ENCODE measurements at places on chromosomes 2 and 18.

DNA sequence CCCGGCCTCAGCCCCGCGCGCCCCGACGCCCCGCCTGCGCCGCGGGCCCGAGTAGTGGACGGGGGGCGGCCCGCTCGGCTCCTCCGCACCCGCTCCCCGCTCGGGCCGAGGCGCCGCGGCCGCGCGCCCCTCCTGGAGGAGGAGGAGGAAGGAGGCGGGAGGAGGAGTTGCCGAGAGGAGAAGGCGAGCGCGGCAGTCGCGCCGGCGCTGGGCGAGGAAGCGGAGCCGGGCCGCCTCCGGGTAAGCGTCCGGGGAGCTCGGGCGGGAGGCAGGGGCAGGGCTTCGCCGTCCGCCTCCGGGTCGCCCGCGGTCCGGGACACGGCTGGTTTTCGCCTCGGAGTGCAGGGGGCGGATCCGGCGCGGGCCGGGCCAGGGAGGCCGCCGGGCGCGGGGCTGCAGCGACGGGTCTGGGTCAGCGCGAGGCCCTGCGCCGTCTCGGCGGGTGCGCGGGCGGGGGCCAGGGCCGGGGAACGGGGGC lies at the start of gene SOCS6:
Gene SOCS6, plus strand, starts transcription at position 195 of the 478 bp plus-strand sequence. CDS start 35,624 bp downstream, outside the sequence.
- peak; percentile 25 for DNase-seq

GRCh38 chr2:236086971-236087465 lies 81.2 kb downstream of the GBX2 start:
- DNase-seq: no peak

- no peak for DNase-seq
Measured at GRCh38 chr2:135817951-135818350, 19.0 kb downstream of the LCT start.

DNA sequence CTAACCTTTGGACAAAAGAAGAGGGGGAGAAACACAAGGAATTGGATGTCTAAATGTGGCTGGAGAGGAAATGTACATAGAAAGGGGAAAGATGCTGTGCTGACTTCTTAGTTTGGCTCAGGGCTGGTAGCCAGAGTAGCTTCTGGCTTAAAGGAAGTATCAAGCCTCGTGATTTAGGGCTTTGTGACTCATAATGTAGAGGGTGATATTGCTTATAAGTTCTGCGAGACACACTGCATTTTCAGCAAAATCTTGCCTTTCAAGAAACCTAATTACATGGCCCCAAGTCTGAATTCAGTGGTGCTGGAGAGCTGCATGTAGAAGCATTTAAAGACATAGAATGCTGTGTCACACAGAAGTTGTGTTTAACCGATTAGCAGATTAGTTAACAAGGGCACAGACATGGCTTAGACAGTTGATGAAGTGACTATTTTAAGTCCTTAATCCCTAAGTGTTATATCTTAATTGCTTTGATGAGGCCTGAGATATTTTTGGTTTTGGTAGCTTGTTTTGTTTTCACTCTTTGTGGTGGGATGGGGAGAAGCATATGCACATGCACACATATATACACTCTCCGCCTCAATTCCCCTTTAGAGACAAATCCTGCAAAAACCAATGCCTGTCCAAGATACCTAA lies 66.4 kb downstream of the EPAS1 start:
- no peak for DNase-seq

- DNase-seq: no peak
Measured at GRCh38 chr18:75264195-75264594, 53.6 kb downstream of the TSHZ1 start.

DNA sequence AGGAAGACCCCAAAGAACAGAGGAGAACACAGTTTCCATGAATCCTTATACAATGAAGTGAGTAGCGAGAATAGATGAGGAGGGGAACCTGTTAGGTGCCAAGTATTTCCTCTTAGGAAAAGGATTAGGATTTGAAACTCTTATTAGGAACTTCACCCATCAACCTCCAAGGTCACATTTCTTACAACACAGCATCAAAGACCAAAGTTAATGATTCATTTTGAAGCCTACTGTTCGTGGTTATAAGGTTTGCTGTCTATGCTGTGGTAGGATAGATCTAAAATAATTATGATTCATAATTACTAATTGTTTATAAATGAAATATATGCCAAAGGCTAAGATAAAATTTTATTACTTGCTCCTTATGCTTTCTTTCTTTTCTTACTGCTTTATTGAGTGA lies 6.1 kb downstream of the CFAP221 start:
- no peak for DNase-seq

- DNase-seq: no peak
Measured at GRCh38 chr18:11807233-11807632, 44.0 kb upstream of the CHMP1B start.

DNA sequence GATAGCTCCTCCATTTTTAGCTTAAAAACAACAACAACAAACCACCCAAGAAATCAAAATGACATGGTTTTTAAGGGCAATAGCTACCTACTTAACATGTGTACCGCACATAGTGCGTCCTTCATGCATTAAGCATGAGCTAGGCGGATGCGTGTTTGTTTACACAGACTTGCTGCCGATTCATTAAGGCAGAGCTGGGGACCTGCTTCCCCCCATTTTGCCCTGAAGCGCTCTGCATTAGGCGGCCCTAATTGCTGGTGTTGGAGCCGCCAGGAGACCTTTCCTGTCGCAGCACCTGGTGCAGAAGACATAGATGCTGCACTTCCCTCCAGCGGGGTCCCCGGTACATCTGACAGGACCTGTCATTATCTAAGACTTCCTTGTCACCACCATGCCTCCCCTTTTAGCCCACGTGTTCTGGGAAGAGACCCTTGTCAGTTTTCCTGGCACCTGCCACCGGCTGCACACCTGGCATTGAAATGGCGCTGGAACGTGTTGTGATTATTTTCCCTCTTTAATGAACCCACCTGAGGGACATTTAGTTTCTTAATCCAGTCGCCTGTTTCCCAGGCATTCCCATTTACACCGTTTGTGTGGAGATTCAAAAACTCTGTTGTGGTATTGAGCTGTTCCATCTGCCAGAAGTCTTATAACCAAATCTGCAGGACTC lies 261.1 kb upstream of the RAB12 start:
- DNase-seq: no peak

DNA sequence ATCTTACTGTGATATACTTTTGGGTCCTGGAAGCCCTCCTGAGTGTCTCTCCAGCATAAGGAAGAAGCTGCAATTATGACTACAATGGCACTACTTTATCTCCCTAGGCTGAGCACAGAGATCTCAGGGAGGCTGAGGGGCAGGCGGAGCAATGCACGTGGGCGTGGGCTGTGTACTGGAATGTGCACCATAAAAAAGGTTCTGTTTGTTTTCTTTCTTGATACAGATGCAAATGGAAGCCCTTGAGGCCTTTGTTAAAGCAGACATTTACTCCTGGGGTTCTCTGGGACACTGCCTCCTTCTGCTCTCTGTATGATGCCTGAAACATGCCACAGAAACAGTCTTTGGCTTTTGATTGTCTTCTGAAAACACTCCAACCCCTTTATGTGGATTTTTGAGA lies 79.1 kb upstream of the DLX2 start:
- DNase-seq: peak; percentile 54

DNA sequence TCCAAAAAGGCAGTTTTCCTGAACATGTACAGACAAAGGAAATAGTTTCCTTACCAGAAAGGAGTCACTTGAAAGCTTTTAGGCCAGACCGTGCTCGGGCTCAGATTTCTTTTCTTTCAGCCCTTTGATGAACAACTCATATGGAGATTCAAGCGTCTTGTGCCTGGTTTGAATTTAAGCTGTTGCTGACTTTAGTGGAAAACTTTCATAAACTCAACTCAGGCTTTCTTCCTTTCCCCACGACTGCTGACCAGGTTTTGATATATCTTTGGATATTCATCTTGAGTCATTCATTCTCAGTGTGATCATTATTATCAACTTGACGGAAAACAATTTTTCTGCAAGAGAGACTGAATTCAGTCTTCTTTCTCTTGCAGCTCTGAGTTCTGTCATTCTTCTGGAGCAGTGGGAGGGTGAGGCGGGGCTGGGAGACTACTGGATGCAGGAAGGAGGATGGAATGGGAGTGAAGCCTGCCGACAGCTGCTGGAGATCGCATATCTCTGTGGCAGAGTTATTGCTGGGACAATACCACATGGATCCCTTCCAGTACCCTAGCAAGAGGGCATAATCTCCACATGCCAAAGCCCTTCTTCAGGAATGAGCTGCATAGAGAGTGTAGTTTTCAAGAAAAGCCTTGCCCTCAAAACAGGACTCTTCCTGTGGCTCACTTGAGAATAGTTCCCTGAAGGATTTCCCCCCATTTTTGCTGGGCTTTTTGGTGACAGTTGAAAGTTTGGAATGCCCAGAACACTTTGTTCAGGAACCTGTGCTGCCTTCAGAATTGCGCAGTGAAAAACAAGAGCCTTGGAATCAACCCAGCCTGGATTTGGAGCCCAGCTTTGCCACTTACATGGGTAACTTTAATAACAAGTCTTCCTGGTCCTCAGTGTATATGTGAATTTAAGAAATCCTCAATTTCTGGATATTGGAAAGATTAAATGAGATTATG lies 364.4 kb downstream of the ZNF521 start:
- no peak for DNase-seq

- no peak for DNase-seq
Measured at GRCh38 chr2:18262601-18263000, 297.9 kb downstream of the RDH14 start.

DNA sequence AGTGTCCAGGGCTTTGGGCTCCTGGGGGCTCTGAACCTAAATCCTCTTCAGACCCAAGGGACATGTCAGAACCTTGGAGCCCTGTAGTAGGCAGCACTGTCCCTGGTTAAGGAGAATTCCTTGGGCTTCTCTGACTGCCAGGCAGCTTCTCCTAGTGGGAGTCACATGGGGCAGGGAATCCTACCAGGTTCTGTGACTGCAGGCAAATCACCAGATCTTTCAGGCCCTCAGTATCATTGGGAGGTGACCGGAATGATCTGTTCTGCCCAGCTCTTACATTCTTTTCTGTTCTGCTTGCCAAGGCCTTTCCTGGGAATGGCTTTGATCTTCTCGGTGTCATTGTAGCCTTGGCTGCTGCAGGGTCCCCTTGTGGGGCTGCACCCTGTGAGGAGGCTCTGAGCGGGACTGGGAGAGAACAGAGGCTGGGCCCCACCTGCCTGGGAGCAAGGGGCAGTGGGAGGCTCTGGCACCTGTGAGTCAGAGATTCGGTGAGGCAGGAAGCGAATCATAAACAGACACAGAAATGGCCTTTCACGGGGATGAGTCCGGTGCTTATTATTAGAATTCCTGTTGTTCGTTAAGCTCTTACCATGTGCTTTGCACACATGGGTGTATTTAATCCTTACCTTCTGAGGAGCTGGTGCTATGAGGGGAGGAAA lies 14.1 kb downstream of the CEP68 start:
- no peak for DNase-seq

DNA sequence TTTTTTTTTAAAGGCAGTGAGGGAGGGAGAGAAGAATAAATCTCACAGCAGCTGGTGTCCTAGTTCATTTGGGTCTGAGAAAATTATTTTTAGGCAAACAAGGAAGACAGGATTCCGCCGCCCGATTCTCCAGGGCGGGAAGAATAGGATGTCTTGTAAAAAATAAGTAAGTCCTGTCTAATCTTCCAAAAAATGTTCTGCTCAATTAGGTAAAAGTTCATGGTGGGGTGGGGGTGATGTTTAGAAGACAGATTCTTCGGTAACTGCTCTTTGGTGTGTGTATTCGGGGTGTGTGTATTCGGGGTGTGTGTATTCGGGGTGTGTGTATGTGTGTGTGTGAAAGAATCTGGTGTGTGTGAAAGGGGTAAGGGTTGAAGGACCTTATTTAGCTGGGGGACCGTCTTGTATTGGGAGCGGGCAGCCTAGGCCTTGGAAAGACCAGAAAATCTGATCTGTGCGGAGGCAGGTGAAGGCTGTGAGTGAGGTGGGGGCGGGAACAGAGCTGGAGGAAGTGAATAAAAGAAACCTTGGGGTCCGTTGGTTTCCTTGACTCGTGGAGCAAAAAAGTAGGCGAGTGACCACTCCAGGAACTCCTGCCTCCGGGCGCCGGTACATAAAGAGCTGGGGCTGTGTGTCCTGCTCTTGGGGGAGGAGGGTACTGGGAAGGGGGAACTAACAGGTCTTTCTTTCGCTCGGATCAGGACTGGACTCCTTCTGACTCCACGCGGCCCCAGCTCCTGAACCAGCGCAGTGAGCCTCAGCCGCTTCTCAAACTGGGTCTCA lies 4.4 kb upstream of the PAX3 start:
- no peak for DNase-seq

DNA sequence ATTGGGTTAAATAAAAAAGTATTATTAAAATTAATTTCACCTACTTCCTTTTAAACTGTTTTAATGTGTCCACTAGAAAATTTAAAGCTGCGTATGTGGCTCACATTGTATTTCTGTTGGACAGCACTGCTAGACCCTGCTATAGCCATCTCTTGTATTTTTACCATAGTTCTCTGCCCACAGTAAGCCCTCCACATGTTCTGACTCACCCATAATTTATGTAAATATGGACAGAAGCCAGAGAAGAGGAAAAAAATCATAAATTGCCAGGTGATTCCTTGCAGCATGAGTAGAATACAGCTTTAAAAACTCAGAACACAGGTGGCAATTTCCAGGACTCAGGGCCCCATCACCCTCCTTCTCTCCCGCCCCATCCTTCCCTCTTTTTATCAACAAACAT lies 142.4 kb upstream of the MEX3C start:
- DNase-seq: no peak

GRCh38 chr2:229416116-229416694 lies 145.1 kb upstream of the PID1 start:
- DNase-seq: no peak

- no peak for DNase-seq
Measured at GRCh38 chr18:48991676-48992075, 40.9 kb upstream of the SMAD7 start.

DNA sequence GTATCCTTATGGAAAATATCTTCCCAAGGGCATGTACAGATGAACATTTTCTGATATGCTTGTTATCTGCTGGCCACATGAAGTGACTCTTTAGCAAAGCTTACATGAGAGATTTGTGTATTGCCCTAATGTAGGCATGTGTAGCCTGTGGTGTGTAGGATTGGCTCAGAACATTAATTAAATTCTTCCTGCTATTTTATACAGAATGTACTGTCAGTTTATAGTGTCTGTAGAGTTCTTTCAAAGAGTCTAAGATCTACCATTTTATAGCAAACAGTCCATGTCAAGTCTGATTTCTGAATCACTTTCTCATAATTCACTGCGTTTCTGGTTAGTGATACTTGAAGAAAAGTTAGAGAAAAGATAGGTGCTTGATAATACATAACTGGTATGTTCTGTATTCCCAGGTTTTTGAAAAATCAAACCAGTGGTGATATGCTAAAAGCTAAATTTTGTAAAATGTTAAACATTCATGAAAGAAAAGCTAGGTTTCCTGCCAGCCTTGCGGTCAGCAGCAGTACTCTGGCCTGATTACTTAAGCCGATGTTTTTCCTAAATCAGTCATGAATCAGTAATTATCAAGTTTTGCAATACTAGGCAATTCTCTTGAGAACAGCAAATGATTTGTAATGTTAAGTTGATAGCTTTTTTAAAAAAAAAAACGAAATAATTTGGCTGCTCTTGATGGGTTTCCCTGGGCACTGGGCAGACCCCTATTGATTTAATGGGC lies 30.9 kb upstream of the EFEMP1 start:
- no peak for DNase-seq

- DNase-seq: no peak
Measured at GRCh38 chr2:47043142-47043890, 111.8 kb downstream of the STPG4 start.
